A549 treated with AZD2906 at 1 μM for 4 hours (cell line): ENCODE measurements at places on chromosomes 5 and 9. TPM values are rescaled to one million over a fixed set of nuclear protein-coding genes. Genes with fewer than 3 reads are reported as not detected.

The AGXT2 gene
- total RNA-seq: not detected in 5 replicates

The SPAG8 gene
- 0.34 to 0.52 TPM (median 0.35 TPM) in 5 replicates for total RNA-seq

The PCDHGB3 gene
- 0.11 to 0.23 TPM (median 0.14 TPM) in 5 replicates for total RNA-seq

The MARCOL gene
- total RNA-seq: not detected in 5 replicates

The BARX1 gene
- 7.3 to 12.4 TPM (median 11.5 TPM) in 5 replicates for total RNA-seq

The FOXD4L3 gene
- total RNA-seq: 0.05 to 0.21 TPM (median 0.10 TPM) in 4 of 5 replicates, not detected in the other

The PPWD1 gene
- total RNA-seq: 15.5 to 19.2 TPM (median 17.0 TPM) in 5 replicates

The HK3 gene
- 0.02 to 0.07 TPM in 2 of 5 replicates, not detected in the others for total RNA-seq

The ANKRD20A1 gene
- total RNA-seq: 0.82 to 2.4 TPM (median 1.2 TPM) in 5 replicates

The TIMD4 gene
- 0.85 to 1.5 TPM (median 1.1 TPM) in 5 replicates for total RNA-seq

The HBEGF gene
- 5.7 to 7.7 TPM (median 6.5 TPM) in 5 replicates for total RNA-seq

The IFNB1 gene
- total RNA-seq: not detected in 5 replicates

The EGFLAM gene
- 0.21 to 0.39 TPM (median 0.23 TPM) in 5 replicates for total RNA-seq

The SGCD gene
- 3.2 to 5.4 TPM (median 4.1 TPM) in 5 replicates for total RNA-seq

The ABO gene
- not detected in 5 replicates for total RNA-seq

The LRRC70 gene
- total RNA-seq: 0.11 to 0.31 TPM (median 0.13 TPM) in 5 replicates

The PCDH12 gene
- total RNA-seq: not detected in 5 replicates

The TMEM215 gene
- total RNA-seq: 0.02 to 0.03 TPM in 2 of 5 replicates, not detected in the others

The BHMT gene
- total RNA-seq: 0.07 TPM in 1 of 5 replicates, not detected in the others

The SLC2A8 gene
- total RNA-seq: 9.8 to 17.1 TPM (median 15.8 TPM) in 5 replicates

The UBAP2 gene
- 39.3 to 46.9 TPM (median 45.4 TPM) in 5 replicates for total RNA-seq

The PIP5K1B gene
- total RNA-seq: 0.04 TPM in 1 of 5 replicates, not detected in the others

The GRM6 gene
- not detected in 5 replicates for total RNA-seq

The CDH9 gene
- not detected in 5 replicates for total RNA-seq

The GRPEL2 gene
- total RNA-seq: 6.6 to 10.8 TPM (median 7.3 TPM) in 5 replicates

The KCNMB1 gene
- total RNA-seq: not detected in 5 replicates

The PCDHGA4 gene
- total RNA-seq: 0.06 to 0.13 TPM (median 0.11 TPM) in 5 replicates

The CNTNAP3 gene
- total RNA-seq: 8.0 to 10.7 TPM (median 8.8 TPM) in 5 replicates

The ZDHHC11 gene
- total RNA-seq: 13.3 to 16.9 TPM (median 15.8 TPM) in 5 replicates

The LCN2 gene
- total RNA-seq: 3.3 to 6.9 TPM (median 3.6 TPM) in 5 replicates

The RLN2 gene
- total RNA-seq: 0.13 to 0.28 TPM (median 0.19 TPM) in 5 replicates

The GABRA6 gene
- total RNA-seq: not detected in 5 replicates

The FOXD4L5 gene
- total RNA-seq: 0.03 to 0.08 TPM (median 0.06 TPM) in 3 of 5 replicates, not detected in the others

The TMEM174 gene
- not detected in 5 replicates for total RNA-seq
